ENCODE measurements at places on chromosomes 2 and 18. TPM values are rescaled to one million over a fixed set of nuclear protein-coding genes. Genes with fewer than 3 reads are reported as not detected.

GRCh38 chr2:118520246-118520645 lies 327.2 kb downstream of the EN1 start:
- no peaks in the 10 kb centered on the region for H3K36me3 ChIP-seq
- H3K4me1 ChIP-seq: no peaks in the 10 kb centered on the region
- H3K27me3 ChIP-seq: no peaks in the 10 kb centered on the region
- DNase-seq: no peak

- no peak overlapping the region for H3K27ac ChIP-seq
- H3K36me3 ChIP-seq: no peaks in the 10 kb centered on the region
- no peak overlapping the region for H3K4me3 ChIP-seq
- DNase-seq: no peak
These were observed 52.0 kb downstream of the GATA6 start for GRCh38 chr18:22221350-22221749.

DNA sequence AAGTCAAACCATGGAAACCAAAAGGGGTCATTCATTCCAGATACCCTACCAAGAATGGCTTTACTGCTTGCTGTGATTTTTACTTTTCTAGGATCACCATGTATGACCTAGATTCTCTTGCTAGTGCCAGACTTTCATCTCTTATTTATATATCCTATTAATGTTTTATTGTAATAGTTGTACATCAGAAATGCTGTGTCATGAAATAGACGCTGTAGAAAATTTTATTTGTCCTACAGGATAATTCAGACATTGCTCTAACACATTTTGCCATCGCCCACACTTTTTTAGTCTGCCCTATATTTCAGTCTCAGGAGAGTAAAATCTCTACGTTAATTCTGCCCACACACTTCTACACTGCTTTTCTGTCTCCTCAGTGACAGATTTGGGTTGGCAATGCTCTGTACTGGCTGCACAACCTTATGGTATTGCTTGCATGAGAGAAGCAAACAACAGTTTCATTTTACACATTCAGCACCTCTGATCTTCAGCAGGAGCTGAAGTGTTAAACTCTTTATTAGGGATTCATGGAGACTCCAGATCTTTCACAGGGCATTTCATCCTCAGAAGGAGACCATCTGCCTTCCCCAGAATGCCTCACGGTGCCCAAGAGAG lies 871.8 kb upstream of the CHAC2 start:
- no peak overlapping the region for H3K4me3 ChIP-seq
- H3K4me1 ChIP-seq: no peaks in the 10 kb centered on the region
- no peak overlapping the region for H3K27ac ChIP-seq
- no peaks in the 10 kb centered on the region for H3K36me3 ChIP-seq
- no peak for DNase-seq
- H3K27me3 ChIP-seq: no peaks in the 10 kb centered on the region

Gene OR6B2
- 3.3 TPM for total RNA-seq

DNA sequence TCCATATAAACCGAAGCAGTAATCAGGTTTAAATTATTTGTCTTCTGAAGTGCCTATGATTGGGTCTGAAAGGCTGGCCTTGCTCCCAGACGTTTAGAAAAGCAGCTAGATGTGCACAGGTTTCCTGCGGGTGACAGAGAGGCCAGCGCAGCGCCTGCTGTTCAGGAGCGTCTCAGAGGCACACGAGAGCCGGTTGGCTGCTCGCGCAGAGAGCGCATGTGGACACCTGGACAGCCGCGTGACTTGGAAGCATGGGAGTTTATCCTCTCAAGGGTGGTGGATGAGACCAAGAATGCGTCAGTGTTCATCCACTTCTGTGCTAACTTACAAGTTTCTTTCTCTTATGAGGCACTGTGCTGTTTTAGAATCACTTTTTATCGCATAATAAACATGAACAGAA lies 303.7 kb downstream of the PTGR3 start:
- H3K27ac ChIP-seq: no peak overlapping the region
- no peak overlapping the region for H3K4me3 ChIP-seq
- no peaks in the 10 kb centered on the region for H3K4me1 ChIP-seq
- no peaks in the 10 kb centered on the region for H3K27me3 ChIP-seq
- no peaks in the 10 kb centered on the region for H3K36me3 ChIP-seq

- no peaks in the 10 kb centered on the region for H3K4me1 ChIP-seq
- H3K36me3 ChIP-seq: no peaks in the 10 kb centered on the region
- no peak for DNase-seq
- H3K4me3 ChIP-seq: no peak overlapping the region
- no peak overlapping the region for H3K27ac ChIP-seq
These were observed 113.9 kb downstream of the MYO5B start for GRCh38 chr18:50080932-50081560.

DNA sequence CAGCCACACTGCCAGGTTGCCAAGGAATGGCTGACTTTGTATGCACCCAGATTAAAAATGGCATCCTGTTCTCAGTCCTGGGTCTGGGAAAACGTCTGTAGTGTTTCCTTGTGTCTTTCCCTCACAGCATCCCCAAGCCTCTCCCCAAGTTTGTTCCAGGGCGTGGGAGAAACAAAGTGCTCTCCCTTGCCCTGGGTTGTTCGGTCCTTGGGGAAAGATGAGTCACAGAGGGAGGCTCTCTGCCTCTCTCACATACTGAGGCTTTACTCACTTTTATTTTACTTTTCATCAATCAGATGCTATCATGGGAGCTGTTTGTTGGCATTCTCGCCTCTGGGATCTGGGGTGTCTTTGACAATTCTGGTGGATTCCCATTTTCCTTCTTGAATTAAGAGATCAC lies 492.3 kb downstream of the XIRP2 start:
- H3K27me3 ChIP-seq: no peaks in the 10 kb centered on the region
- no peaks in the 10 kb centered on the region for H3K36me3 ChIP-seq
- H3K27ac ChIP-seq: no peak overlapping the region
- H3K4me3 ChIP-seq: no peak overlapping the region
- no peak for DNase-seq

Gene KIF3C
- 31.9 TPM for total RNA-seq

DNA sequence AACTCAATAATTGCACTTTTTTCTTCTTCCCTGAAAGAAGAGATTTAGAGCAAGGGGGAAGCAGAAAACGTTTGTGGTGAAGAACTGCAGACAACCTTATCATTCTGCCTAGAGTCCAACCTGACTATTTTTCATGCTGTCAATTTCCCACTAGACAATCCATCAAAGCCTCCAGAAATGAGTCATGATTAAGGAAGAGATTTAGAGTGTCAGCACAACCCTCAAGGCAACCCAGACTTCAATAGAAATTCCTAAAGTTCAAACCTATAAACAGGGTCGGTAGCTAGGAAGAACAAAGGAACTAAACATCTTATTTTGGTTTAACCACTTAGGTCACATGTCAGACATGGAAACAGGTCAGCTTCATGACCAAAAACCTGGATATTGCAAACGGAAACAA lies 86.9 kb downstream of the SLC25A12 start:
- H3K36me3 ChIP-seq: no peaks in the 10 kb centered on the region
- no peak overlapping the region for H3K27ac ChIP-seq
- no peak for DNase-seq
- H3K27me3 ChIP-seq: no peaks in the 10 kb centered on the region
- H3K4me3 ChIP-seq: no peak overlapping the region
- H3K4me1 ChIP-seq: no peaks in the 10 kb centered on the region

GRCh38 chr18:13265911-13266217 lies 47.3 kb downstream of the LDLRAD4 start:
- no peak for DNase-seq
- H3K4me3 ChIP-seq: no peak overlapping the region
- H3K4me1 ChIP-seq: peaks cover 82% of the 10 kb centered on the region
- H3K36me3 ChIP-seq: no peaks in the 10 kb centered on the region
- no peak overlapping the region for H3K27ac ChIP-seq

DNA sequence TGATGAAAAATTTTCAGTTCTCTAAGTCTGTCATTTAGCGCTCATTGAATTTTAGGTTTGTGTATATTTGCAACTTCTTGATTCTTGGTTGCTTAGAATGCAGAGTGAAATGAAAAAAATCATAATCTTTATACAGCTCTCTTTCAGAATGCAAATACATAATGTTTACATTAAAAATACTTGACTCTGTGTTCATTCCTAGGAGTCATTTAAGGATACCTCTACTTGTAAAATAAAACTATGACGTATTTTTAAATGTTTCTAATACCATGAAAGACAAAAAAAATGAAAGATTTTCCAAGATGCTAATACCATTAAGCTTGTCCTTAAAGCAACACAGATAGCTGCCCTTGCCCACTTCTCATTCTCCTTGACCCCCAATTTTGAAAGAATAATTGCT lies 259.0 kb downstream of the L3MBTL4 start:
- H3K4me1 ChIP-seq: no peaks in the 10 kb centered on the region
- no peaks in the 10 kb centered on the region for H3K27me3 ChIP-seq
- H3K4me3 ChIP-seq: no peak overlapping the region
- DNase-seq: no peak

- no peaks in the 10 kb centered on the region for H3K36me3 ChIP-seq
- no peak for DNase-seq
- no peak overlapping the region for H3K4me3 ChIP-seq
- H3K27ac ChIP-seq: no peak overlapping the region
- H3K4me1 ChIP-seq: peaks cover 56% of the 10 kb centered on the region
- H3K27me3 ChIP-seq: peaks cover 8% of the 10 kb centered on the region
These were observed 4.3 kb downstream of the GAD1 start for GRCh38 chr2:170820757-170821530.

GRCh38 chr2:102782933-102783332 lies 21.1 kb downstream of the TMEM182 start:
- no peak for DNase-seq
- H3K27me3 ChIP-seq: no peaks in the 10 kb centered on the region
- H3K36me3 ChIP-seq: no peaks in the 10 kb centered on the region
- H3K27ac ChIP-seq: no peak overlapping the region
- H3K4me3 ChIP-seq: no peak overlapping the region

- DNase-seq: peak; percentile 16
- peaks cover 44% of the 10 kb centered on the region for H3K4me1 ChIP-seq
- H3K27ac ChIP-seq: peak overlapping the region; percentile 99
- peak overlapping the region; percentile 66 for H3K4me3 ChIP-seq
These were observed 41.4 kb upstream of the AKAIN1 start for GRCh38 chr18:5238371-5238976.

DNA sequence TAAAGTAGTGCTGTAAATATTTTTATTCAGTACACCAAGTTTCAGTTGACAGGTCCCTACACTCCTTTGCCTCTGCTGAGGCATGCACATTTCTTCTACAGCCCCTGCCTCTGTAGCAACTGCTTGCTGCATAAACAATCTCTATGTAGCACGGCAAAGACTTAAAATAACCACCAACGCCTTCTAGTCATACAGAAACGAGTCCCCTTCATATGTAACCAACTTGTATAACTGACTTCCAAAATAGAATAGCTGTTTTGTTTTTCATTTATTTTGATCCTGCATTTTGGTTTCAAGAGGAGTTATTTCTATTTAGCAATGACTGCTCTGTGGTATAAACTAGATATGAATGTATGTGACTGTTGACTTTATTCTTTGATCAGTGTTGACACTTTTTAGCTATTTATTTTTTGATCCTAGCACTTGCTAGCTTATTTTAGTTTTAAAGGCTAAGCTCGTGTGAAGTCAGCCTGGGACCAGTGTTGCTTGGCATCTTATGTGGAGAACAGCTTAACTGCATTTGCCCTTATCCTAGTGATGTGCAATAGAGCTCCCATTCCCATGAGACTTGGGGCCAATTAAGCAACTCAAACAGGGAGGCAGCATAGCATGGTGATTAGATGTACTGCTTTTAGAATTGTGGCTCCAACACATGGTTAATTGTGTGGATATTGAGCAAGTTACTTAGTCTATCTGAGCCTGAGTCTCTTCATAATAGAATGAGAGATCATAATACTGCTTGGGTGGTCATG lies 79.6 kb downstream of the HRH4 start:
- H3K4me1 ChIP-seq: no peaks in the 10 kb centered on the region
- no peak for DNase-seq
- H3K27me3 ChIP-seq: no peaks in the 10 kb centered on the region

Gene SULT1C2
- total RNA-seq: 1.3 TPM

Gene LYG2
- total RNA-seq: not detected

DNA sequence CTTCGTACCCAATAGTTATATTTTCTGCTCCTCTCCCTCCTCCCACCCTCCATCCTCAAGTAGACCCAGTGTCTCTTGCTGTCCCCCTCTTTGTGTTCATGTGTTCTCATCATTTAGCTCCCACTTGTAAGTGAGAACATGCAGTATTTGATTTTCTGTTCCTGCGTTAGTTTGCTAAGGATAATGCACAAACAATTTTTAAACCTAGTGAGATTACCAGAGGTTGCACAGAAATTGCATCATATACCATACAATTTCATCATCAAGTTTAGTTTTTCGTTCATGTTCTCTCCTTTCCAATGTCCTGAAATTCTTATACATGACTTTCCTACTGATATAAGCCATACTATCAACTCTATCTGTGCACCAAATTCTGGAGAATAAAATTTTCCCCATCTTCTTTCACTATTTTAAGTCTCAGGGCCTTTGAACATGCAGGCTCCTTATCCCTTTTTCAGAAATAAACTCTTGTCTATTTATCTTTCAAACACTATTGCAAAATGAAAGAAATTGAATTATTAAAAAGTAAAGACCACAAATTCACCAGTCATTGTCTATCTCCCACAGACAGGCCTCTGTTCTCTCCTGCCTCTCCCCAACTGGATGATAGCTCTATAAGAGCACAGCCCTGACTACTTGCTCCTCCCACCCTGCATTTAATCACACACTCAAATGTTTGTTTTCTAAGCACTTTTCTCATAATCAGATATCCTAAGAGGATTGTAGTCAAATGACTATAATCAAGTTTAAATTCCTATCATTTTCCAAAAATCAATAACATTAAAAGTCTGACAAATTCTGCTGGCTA lies 27.2 kb upstream of the B4GALT6 start:
- H3K27ac ChIP-seq: no peak overlapping the region
- H3K4me3 ChIP-seq: no peak overlapping the region
- H3K27me3 ChIP-seq: no peaks in the 10 kb centered on the region
- DNase-seq: no peak
- H3K4me1 ChIP-seq: no peaks in the 10 kb centered on the region
- H3K36me3 ChIP-seq: no peaks in the 10 kb centered on the region

Measured in tibial nerve (tissue), 4 donors.